ENCODE measurements at places on chromosomes 1 and 21.

DNA sequence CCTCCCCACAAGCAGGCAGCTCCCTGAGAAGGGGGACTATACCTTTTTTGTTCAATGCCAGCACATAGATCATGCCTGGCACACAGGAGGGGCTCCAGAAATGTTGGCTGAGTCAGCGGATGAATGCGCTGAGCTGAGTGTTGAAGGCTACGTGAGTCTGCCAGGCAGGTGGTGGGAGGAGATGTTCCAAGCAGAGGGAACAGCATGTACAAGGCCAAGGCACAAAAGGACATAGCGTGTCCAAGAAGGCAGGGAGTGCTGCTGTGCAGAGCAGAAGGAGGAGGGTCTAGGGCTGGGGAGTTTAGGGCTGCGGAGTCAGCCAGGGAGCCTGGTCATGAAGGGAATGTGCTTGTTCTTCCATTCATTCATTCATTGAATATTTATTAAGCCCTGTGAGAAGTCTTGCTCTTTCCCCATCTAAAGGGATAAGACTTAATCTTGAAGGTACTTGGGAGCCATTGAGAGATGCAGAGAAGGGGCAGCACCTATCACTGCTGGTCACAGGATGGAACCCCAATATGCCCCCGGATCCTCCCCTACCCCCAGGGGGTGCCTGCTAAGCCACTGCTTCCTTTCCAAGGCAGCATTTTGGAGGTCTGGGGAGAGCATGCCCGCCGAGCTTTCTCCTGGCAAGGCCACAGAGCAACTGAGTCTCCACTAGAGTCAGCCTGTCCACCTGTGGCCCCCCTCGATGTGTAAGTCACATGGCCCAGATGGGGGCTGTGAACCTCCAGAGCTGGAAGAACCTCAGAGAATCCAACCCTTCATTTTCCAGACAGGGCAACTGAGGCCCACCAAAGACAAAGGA lies 31.2 kb upstream of the LAPTM5 start:
- no peak for DNase-seq

DNA sequence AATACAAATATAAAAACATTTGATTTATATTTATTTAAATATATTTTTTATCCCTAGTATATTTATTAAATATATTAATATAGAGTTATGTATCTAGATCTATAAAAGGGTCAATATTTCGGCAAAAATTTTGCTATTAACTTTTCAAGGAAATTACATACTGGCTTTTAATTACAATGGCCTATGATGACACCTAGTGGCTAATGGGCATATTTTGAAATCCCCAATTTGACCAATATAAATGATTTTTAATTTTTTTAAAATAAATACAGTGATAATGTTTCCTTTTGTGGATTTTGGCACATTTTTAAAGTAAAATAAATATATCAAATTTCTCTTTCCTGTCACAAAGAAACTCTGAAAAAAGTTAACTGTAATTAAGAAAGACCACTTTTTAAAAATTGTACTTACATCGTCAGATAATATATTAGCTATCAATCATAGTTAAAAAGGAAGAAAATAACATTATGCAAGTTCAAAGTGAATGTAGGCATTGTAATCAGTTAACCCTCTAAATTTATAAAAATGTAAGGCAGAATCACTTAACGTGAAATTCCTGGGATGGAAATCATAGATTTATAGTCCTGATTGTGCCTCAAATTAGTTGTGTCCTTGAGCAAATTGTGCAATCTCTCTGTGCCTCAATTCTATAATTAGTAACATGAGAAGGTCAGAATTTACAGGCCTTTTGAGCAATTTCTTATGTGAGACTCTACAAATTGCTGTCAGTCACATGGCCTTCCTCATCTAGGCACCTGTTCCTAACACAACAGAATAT lies 25.6 kb upstream of the RGS13 start:
- no peak for DNase-seq

DNA sequence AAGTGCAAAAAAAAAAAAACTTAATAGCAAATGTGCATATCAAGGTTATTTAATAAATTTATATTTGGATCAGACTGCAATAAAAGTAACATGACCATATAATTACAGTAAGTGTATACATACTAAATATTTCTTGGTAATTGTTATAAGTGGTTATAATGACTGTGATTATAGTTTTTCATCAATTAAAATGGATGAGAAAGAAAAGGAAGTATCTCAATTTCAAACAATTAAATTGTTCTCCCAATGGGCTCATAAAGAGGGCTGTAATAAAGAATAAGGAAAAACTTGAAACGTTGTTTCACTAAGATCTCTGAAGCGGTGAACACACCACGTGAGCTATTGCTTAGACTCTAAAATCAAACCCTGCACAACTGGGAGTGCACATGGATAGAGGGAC lies 104.1 kb downstream of the CDC42BPA start:
- DNase-seq, result no peak

- DNase-seq, result no peak
Observed at GRCh38 chr1:110463725-110464124, 12.8 kb downstream of the PROK1 start.

DNA sequence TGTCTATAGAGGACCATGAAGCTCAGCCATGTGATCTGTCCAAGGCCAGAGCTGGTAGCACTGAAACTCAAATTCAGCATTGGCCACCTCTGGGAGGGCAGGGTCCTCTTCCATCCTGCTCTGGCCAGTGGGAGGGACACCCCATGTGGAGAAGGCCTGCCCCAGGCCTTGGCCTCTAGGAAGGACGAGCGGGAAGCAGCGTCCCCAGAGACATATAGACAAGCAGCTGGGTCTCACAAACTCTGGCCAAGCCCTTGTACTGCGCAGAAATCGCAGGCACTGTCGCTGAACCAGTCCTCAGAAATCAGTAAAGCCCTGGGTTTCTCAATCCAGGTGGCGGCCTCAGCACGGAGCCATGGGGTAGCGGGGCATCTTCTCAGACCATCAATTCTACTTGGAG lies 180.7 kb downstream of the HIVEP3 start:
- DNase-seq, result no peak

Data from iPS-NIHi11 (cell line).